ENCODE measurements at places on chromosomes 12 and 14.

DNA sequence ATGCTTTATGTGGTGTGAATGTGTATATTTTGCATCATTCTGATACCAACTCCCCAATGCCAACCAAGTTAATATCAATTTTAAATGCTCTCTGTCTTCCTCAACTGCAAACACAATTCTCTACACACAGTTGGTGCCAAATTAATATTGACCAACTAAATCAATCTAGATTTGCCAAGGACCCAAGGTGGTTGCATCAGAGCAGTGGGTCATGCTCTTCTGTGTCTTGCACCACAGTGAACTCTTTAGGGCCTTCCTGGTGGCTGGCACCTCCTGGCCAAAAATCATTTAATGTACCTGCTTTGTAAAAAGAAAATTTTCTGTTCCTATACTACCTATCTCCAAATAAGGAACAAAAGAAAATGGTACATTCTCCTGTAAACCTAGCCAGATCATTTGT lies 14.1 kb downstream of the COQ10A start:
- peaks cover 59% of the 10 kb centered on the region for H3K36me3 ChIP-seq
- no peaks in the 10 kb centered on the region for H3K27me3 ChIP-seq
- H3K4me3 ChIP-seq: no peak overlapping the region
- H3K27ac ChIP-seq: no peak overlapping the region

GRCh38 chr14:34300882-34301734 lies 160.9 kb downstream of the SPTSSA start:
- H3K4me3 ChIP-seq: no peak overlapping the region
- H3K27me3 ChIP-seq: peaks cover 29% of the 10 kb centered on the region
- no peak for DNase-seq
- peaks cover 18% of the 10 kb centered on the region for H3K4me1 ChIP-seq

DNA sequence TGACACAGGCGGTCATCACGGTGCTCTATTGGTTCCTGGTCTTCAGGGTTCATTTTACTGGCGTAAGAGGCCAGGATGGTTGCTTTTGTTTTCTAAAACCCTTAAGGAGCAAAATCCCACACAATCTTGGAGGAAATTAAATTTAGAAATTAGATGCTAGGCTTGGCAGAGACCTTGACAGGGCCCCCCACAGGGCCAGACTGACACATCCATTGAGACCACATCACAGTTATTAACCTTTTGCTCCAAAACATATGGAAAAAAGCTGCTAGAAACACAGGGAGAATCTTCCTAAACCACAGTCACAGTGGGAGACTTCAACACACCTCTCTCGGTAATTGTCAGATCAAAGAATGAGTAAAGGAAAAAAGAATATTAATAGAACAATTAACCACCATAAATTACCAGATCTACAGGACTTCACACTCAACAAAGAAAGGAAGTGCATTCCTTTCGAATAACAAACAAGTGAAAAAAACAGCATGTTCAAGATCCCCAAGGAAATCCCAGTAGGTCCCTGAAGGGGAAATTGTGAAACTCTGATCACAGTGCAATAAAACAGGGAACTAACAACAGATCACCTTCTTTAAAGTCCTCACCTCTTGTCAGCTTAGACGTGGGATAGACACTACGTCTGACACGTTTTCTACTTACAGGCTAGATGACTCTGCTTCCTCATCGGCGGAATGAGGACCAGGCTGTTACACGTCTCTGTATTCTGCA lies 40.2 kb upstream of the TMEM179 start:
- H3K4me3 ChIP-seq: no peak overlapping the region
- peaks cover 11% of the 10 kb centered on the region for H3K36me3 ChIP-seq
- no peak overlapping the region for H3K27ac ChIP-seq
- no peak for DNase-seq
- peaks cover 13% of the 10 kb centered on the region for H3K4me1 ChIP-seq
- peaks cover 11% of the 10 kb centered on the region for H3K27me3 ChIP-seq

DNA sequence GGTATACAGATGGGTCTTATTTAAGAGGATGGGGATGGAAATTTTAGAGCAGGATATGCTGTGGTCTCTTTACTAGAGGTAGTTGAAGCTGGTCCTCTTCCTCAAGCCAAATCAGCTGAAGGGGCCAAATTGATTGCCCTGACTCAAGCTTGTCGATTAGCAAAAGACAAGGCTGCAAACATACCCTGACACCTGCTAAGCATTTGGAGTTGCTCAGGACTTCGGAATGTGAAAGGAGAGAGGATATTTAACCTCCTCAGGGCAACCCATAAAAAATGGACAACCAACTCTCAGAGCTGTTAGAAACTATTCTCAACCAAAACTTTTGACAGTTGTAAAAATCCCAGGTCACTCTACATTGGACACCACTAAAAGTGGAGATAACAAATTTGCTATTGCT lies 15.6 kb downstream of the PTGDR start:
- peaks cover 44% of the 10 kb centered on the region for H3K4me1 ChIP-seq
- no peaks in the 10 kb centered on the region for H3K27me3 ChIP-seq
- no peaks in the 10 kb centered on the region for H3K36me3 ChIP-seq
- H3K4me3 ChIP-seq: no peak overlapping the region
- DNase-seq: no peak

- peaks cover 5% of the 10 kb centered on the region for H3K27me3 ChIP-seq
- peak; percentile 38 for DNase-seq
- 0 out of 2 replicates have a peak overlapping the region, but pooled peaks have one; percentile 19 for H3K4me3 ChIP-seq
- no peaks in the 10 kb centered on the region for H3K36me3 ChIP-seq
Observed at GRCh38 chr12:95608252-95609033, 57.2 kb upstream of the USP44 start.

GRCh38 chr12:77025782-77026314 lies 39.5 kb downstream of the E2F7 start:
- H3K4me1 ChIP-seq: no peaks in the 10 kb centered on the region
- H3K27ac ChIP-seq: no peak overlapping the region
- no peaks in the 10 kb centered on the region for H3K27me3 ChIP-seq
- H3K36me3 ChIP-seq: peaks cover 60% of the 10 kb centered on the region

DNA sequence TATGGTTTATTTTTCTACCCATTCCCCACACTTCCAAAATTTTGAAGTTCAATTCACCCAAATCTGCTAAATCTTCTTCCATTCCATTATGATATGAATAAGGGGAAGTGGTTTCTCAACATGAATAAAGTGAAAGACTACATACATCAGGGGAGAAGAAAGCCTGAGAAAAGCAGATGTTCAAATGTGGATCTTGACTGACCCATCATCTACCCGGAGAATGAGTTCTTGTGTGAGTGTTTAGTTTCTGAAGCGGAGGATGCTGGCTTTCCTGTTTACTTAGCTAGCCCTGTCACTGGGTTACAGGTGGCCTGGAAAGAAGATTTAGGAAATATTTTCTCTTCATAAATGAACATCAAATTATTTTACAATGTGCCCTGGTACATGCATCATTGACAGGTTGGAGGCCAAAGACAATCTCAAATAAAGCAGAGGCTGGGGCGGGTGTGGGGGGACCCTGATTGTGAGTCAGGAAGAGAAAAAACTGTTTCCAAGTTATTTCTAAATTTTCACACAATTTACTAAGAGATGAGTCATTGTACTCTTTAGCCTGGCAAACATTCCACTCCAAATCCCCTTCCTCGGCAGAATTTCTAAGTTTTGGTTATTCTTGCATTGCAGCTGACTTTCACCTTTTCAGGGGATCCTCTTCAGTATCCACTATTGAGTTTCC lies 135.6 kb downstream of the SLC25A21 start:
- no peak overlapping the region for H3K27ac ChIP-seq
- no peaks in the 10 kb centered on the region for H3K36me3 ChIP-seq
- H3K4me3 ChIP-seq: no peak overlapping the region
- peaks cover 5% of the 10 kb centered on the region for H3K27me3 ChIP-seq
- H3K4me1 ChIP-seq: peaks cover 39% of the 10 kb centered on the region

DNA sequence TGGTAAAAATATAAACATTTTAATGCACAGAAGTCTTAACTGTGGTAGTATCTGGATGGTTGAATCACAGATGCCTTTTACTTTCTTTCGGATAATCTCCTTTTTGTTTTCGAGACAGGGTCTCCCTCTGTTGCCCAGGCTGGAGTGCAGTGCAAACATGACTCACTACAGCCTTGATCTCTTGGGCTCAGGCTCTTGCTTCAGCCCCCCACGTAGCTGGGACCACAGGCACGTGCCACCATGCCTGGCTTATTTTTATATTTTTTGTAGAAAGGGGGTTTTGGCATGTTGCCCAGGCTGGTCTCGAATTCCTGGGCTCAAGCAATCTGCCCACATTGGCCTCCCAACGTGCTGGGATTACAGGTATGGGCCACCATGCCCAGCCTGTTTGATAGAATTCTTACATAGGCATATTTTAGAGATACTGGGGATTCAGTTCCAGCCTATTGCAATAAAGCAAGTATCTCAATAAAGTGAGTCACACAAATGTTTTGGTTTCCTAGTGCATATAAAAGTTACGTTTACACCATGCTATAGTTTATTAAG lies 99.2 kb downstream of the SNAPC1 start:
- peaks cover 4% of the 10 kb centered on the region for H3K4me1 ChIP-seq
- H3K36me3 ChIP-seq: no peaks in the 10 kb centered on the region
- no peak overlapping the region for H3K27ac ChIP-seq
- no peak for DNase-seq
- no peak overlapping the region for H3K4me3 ChIP-seq

DNA sequence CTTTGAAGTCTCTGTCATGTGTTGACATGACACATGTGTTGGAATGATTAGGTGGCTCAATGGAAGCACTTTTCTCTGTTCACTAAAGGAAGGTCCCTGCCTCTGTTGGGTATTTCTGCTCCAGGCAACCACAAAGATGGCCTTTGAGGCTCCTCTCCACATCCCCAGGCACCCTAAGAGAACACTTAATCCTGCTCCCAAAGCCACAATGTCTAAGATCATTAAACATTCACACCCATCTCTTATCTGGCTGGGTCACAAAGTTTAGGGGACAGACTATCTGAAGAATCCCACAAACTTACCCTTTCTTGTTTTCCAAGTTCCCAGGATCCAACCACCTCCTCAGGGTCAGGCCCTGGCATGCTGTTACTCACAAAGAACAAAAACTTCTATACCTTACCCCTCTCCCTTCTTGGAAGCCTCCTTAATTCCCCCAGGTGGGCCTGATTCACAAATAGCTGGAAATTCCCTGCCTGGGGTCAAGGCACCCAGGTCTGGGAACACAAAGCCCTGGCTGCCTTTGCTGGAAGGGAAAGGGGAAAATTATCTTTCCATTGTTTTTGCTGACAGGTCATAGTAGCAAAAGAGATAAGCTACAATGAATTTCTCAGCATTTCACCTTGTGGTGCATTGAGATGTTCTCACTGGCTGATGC lies 333.7 kb downstream of the PCNX1 start:
- no peaks in the 10 kb centered on the region for H3K27me3 ChIP-seq
- no peaks in the 10 kb centered on the region for H3K4me1 ChIP-seq
- no peak overlapping the region for H3K27ac ChIP-seq
- DNase-seq: no peak
- no peak overlapping the region for H3K4me3 ChIP-seq
- H3K36me3 ChIP-seq: no peaks in the 10 kb centered on the region

- H3K27ac ChIP-seq: no peak overlapping the region
- DNase-seq: no peak
Observed at GRCh38 chr12:69042557-69042956, 109.6 kb upstream of the CPM start.

DNA sequence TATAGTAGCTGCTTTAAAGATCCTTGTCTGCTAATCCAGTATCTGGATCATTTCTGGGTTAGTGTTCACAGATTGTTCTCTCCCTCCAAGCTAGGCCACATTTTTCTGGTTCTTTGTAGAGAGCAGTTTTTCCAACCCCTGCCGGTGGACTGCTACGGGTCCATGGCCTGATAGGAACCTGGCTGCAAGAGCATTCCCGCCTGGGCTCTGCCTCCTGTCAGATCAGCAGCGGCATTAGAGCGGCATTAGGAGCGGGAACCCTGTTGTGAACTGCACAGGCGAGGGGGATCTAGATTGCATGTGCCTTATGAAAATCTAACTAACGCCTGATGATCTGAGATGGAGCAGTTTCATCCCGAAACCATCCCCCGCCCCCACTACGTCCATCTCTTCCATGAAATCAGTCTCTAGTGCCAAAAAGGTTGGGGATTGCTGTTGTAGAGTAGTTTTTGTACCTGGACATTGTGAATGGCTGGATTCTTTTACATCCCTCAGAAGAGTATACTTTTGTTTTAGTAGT lies 50.4 kb downstream of the MYRFL start:
- no peaks in the 10 kb centered on the region for H3K27me3 ChIP-seq
- H3K27ac ChIP-seq: no peak overlapping the region
- H3K4me1 ChIP-seq: peaks cover 21% of the 10 kb centered on the region
- H3K36me3 ChIP-seq: no peaks in the 10 kb centered on the region
- peak; percentile 26 for DNase-seq
